ENCODE measurements at places on chromosomes 12 and 14.

DNA sequence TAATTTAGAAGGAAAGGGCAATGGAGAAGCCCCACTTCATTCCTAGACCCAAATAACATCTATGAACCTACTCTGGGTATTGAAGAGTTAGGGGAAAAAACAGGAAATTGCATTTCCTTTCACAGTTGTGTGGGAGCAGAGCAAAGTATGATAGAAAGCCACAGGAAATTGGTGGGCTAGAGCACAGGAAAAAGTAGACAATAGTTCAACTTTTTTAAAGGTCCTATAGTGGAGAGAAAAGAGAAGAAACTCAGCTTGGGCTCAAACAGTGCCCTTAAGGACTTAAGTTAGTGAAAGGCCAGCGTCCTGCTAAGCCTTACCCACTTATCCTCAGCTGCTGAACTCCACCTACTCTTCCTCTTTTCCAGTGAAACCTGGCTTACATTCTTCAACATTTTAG lies 258.1 kb downstream of the DPY19L2 start:
- no peak for DNase-seq

- no peak for DNase-seq
These were observed 269.2 kb upstream of the DAAM1 start for GRCh38 chr14:58919217-58919616.

DNA sequence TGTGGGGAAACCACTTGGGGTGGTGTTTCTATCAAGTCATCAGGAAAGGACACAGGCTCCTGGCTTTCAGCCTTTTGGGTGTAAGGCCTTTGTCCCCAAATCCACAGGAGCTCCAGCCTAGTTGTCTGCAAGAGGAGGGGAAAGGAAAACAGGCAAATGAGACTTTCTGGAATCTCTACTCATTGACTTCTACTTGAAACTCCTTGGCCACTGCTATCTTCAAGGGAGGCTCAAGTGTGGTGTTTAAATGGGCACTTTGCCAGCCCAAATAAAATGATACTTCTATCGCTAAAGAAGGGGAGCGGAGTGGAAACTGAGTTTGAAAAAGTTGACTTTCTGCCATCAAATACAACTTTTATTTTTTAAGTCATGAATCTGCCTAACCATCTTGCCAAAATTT lies 445.9 kb upstream of the RGS6 start:
- DNase-seq: no peak

DNA sequence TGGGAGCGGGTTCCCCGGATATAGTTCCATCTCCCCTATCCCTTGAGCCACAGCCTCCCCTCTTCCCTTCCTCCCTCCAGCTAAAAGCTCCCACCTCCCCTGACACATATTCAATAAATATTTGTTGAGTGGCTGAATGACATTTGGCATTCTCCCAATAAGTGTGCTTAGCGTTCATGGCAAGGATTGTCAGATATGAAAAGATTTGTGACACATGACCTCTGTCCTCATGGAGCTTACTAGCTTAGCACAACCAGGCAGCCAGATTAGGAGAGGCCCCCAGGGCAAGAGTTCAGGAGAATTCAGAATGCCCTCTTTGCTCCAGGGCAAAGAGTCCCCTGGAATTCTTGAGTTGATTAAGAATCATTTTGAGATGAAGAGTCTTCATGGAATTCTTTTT lies 22.5 kb upstream of the SLC6A12 start:
- no peak for DNase-seq

DNA sequence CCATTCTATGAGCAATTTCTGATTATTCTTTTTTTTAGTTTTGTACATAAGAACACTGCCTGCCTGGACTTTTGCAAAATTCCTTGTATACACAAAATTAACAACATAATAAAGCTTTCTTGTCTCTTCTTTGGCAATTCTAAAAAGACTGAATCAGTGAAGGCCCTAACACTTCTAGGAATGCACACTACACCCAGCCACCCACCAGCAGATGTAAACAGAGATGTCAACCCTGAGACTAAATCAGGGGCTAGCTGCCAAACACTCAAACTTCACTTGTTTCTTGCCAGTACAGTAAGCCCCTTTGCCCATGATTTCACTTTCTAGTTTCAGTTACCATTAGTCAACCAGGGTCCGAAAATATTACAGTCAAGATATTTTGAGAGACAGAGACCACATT lies 15.5 kb downstream of the DCAF5 start:
- no peak for DNase-seq

DNA sequence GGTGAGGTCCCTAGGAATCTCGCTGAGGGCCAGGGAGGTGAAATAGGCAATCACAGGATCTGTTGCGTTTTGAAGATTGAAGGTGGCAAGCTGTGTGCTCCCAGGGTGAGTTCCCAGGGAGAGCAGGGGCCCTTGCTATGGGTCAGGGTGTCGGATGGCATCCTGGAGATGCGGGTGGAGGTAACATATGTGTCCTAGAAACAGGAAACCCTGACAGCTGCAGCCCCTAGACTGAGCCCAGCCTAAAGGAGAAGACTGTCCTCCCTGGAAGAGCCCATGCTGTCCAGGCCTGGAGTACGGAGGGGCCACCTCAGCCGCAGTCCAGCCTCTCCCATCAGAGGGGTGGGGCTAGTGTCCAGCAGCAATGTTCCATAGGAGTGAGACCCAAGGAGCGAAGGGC lies 194.2 kb downstream of the NTF3 start:
- no peak for DNase-seq

GRCh38 chr14:104845033-104845666 lies 19.9 kb upstream of the CEP170B start:
- no peak for DNase-seq

- no peak for DNase-seq
These were observed 22.3 kb upstream of the SPTLC2 start for GRCh38 chr14:77638771-77639171.

- DNase-seq: no peak
These were observed 21.8 kb downstream of the VASH1 start for GRCh38 chr14:76782885-76783566.

GRCh38 chr12:131471946-131472732 lies 238.8 kb upstream of the SFSWAP start:
- DNase-seq: no peak

DNA sequence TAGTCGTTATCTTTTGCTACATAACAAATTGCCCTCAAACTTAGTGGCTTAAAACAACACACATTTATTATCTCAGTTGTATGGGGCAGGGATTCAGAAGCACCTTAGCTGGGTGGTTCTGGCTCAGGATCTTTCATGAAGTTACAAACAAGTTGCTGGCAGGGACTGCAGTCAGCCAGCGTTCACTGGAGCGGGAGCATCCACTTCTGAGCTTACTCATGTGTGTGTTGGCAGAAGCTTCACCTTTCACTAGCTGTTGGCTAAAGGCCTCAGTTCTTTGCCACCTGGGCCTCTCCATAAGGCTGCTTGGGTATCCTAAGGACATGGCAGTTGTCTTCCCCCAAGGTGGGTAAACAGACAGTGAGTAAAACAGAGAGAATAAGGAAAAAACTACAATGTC lies 365.7 kb downstream of the RPS29 start:
- DNase-seq: no peak

DNA sequence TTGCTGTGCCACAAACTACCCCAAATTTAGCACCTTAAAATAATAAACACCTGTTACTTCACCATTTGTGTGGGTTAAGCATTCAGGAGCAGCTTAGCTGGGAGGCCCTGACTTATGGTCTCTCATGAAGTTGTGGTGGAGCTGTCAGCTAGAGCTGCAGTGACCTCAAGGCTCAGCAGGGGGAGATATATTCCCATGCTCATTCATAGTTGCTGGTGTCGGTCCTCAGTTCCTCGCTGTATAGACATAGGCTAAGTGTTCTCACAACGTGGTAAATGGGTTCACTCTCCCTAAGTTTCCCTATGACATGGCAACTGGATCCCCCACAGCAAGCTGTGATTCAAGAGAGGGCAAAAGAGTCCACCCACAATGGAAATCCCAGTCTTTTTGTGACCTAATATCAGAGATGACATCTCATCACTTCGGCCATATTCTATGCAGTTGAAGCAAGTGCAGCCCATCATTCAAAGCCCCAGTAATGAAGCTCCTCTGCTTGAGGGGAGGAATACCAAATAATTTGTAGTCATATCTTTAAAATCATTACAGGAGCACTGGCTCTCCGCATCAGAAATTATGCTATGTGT lies 41.1 kb downstream of the PRB3 start:
- DNase-seq: peak; percentile 56

- no peak for DNase-seq
These were observed 80.7 kb downstream of the IGF1 start for GRCh38 chr12:102399653-102400052.

- DNase-seq: no peak
These were observed 3.3 kb downstream of the FAR2 start for GRCh38 chr12:29152223-29152868.

DNA sequence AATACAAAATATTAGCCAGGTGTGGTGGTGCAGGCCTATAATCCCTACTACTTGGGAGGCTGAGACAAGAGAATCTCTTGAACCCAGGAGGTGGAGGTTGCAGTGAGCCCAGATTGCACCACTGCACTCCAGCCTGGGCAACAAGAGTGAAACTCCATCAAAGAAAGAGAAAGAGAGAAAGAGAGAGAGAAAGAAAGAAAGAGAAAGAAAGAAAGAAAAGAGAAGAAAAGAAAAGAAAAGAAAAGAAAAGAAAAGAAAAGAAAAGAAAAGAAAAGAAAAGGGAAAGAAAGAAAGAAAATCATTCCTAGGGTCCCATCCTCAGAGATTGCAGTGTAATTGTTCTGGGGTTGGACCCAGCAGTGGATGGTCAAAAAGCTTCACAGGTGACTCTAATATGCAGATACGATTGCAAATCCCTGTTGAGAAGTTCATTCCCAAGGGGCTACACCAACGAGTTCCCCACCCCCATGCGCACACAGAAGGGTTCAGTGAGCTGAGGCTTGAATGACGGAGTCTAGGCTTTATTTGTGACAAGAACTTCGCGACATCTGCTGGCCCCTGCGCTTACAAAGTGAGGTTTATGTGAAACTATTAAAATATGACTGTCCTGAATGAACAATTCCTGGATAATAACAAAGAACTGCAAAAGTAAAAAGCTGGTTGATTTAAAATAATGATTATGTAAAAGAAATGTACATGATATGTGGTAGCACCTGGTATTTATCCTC lies 17.4 kb upstream of the RNASE12 start:
- DNase-seq: no peak
